ENCODE measurements at places on chromosomes 1 and 21.

GRCh38 chr1:212656730-212657129, 42.9 kb downstream of the BATF3 start:
- DNase-seq: peak; percentile 45

- DNase-seq: no peak
These were observed 136.6 kb downstream of the LYPLAL1 start for GRCh38 chr1:219310181-219310728.

GRCh38 chr1:47844558-47844955, 152.6 kb downstream of the TRABD2B start:
- DNase-seq: no peak

DNA sequence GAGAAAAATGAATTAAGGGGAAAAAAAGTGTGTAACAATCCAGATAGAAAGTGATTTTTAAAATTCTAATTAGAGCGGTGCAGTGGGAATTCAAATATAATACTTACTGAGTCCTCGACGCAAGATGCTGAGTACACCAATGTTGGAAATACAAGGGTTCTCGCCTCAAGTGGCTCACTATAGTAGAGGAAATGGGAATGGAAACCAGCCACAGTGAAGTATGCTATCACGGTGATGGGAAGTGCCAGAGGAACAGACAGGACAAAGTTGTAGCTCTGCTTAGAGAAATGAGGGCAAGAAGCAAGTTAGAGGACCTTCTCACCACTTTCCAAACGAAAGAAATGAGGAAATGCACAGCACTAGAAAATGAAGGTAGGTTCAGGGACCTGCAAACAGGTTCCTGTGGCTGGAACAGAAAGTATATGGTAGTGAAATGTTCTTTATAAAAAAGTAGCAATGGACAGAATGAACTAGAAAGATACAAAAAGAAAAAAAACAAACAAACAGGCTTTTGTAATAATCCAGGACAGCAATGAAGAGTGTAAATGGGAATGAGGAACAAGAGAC, 13.5 kb downstream of the EGLN1 start:
- no peak for DNase-seq

DNA sequence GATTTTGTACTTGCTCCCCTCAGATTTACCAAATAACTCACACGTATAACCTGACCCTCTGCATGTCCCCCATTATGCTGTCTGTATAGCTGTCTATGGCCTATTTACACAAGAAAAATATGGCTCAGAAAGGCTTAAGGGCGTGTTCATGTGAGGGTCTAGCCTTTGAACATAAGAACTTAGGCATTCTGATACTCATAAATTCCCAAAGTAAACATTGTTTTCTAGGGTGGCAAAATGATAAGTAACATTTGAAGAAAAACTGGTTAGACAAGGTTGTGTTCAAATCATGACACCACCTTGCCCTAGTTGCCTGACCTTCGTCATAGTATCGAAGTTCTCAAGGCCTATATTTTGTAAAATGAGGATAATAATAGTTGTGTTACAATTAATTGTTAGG, 394.6 kb downstream of the LRRIQ3 start:
- DNase-seq: no peak

GRCh38 chr21:8993943-8994639, 1527.3 kb upstream of the TPTE start:
- DNase-seq: no peak

- DNase-seq: no peak
These were observed 40.2 kb downstream of the HMCN1 start for GRCh38 chr1:185774394-185774793.

DNA sequence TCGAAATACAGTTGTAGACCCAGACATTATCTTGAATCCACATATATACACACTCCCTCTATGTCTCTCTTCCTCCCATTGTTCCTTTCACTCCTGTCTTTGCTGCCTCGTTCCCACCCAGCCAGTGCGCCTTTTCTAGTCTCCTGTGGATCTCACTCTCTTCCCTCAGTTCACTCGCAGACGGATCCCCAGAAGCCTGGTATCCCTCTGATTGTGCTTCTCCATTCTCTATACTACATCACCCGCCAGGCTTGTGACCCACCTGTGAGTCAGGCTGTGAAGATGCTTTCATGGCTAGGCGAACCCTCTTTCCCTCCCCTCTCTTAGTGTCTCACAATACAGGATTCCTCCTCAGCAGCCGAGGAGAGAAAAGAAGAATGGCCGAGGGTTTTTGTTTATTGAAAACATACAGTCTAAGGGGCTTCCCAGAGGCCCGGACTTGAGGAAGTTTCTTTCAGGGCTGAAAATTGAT, 1.5 kb downstream of the HCN3 start:
- DNase-seq: no peak

DNA sequence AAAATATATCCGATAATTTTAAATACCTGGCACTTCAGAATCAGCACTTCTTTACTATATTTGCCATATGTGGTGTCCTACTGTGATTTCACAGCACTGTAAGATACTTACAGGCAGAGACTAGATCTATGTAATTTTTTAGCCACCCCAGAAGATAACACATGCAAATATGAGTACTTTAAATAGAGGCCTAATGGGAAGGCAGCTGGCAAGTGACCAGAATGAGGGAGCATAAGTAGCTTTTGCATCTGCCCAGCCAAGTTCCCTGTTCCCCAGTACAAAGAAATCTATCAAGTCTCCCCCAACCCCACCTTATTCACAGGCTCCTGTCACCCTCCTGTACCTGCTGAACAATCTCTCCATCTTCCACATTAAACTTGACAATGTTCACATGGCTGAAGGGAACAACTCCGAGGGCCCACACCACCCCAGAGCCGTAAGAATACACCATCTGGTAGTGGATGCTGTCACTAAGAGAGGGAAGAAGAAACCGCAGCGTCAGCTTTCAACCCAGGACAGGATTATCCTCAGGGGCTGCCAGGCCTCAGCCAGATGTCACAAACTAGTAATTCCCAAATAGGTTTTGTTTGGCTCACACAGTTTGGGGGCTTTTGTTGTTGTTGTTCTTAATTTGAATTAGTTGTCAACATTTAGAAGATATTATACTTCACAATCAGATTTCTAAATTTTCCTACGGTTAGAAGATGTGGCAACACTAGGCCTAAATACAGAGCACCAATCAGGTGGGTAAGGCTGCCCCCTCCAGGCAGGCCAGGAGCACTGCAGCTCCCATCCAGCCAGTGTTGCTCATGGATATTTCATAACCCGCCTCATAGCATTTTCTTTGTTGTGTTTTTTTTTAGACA, 10.4 kb downstream of the EMC1 start:
- DNase-seq: peak; percentile 72

DNA sequence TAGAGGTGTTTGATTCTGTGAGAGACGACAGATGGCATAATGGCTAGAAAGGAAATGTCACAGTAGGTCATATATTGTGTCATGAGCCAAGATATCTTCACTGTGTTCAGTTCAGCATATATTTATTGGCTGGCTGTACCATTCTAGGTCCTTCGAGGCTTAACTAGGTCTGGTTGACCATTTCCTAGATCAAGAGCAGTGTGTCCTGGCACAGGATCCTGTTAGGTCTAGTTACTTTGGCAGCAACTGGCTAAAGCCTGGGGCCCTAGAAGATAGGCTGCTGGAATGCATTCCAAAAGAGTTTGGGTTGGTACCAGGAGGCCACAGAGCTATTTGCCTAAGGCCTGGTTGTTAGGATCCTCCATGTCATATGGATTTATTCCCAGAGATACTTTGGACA, 20.9 kb downstream of the ZBTB40 start:
- peak; percentile 47 for DNase-seq

DNA sequence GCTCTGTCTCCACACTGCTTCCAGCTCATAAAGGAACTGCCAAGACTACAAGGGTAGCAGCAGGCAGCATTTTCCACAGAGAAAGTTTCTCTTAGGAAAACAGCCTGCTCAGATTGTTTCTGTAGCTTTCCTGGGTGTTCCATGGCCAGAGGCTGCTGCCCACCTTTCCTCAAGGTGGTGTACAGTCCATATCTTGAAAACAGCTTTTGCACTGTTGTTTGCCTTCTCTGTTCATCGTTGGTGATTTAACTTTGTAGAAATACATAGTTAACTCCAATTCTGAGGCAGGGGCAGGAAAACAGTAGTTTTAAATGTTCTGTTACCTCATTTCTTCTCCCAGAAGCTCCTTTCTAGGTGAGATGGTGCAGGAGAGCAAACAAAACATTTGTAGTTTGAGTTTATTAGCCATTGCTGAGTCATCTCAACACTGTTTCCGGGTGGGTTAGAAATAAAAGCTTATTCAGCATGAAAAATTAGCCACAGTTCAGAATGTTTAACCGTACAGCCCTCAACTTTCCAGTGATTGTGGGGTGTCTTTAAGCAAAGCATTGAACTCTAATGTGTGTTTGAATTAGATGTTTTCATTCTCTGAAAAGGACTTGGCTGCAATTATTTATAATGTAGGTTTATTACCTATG, 41.7 kb downstream of the DIP2A start:
- DNase-seq: peak; percentile 18

DNA sequence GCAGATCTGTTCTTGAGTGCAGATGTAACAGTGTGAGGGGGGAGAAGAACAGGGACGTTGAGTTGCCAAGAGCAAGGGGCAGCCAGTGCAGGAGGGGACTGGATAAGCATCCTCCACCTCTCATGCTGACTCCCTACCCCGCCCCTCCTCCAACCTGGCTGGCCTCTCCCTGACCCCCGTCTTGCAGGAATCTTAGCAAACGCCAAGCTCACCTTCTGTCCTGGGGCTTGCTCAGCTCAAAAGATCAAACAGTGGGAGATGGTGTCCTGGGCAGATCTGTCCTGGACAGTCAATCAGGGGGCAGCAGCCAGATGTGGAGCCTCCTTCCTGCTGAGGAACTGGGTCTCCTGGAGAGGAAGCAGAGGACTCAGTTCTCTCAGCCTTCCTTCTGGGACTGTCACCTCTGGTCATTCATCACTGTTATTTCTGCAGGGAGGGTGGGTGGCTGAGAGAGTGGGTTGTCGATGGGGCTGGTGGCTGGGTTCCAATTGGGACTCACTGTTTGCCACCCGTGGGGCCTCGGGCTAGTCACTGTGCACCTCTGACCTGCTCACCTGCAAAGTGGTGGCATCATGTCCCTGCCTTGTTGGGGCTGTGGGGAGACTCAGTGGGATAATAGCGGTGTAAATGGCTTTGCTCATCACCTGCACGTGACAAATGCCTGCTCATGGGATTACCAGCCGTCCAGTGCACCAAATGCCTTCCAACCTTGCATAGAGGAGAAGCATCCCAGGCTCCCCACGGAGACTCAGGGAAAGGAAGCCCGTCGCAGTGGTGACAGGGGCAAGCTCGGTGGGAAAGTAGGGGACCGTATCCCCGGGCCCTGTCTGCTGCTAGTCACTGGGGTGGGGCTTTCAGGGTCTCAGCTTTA, 154.4 kb downstream of the PTPRU start:
- DNase-seq: no peak

GRCh38 chr1:24931146-24931467, 1.0 kb upstream of the RUNX3 start:
- DNase-seq: no peak

DNA sequence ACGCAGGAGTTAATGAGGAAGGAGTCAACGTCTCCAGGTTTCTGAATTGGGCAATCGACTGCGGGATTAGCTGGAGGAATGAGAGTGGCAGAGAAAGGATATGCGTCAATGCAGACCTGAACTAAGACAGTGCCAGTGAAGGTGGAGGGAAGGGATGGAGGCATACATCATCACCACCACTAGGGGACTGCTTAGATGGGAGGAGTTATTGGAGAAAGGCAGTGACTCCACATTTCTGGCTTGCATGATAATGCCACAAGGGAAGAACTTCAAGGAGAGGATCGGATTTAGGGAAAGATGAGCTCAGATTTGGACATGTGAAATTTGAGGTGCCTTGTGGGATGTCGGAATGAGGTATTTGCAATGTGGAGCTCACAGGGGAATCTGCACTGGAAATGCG, 17.5 kb downstream of the VASH2 start:
- DNase-seq: peak; percentile 48

GRCh38 chr1:154474802-154475201, 27.2 kb upstream of the TDRD10 start:
- peak; percentile 91 for DNase-seq

- no peak for DNase-seq
These were observed 22.3 kb downstream of the MFSD2A start for GRCh38 chr1:39977202-39977601.

DNA sequence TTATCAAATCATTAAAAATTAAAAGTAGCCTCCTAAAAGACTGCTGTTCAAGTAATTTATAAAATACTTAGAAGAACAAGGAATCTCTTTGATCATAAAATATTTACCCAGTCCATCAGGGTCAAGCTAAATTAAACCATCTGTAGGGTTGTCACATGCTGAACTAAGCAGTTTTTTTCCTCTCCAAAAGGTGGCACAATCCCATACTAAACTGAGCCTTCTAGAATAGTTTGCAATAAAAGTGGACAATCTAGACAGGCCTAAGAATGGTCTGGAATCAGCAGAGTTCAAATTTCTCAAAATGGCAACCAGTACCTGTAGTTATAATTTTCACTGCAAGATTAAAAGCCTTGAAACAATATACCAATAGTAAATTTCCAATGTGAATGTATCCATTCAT, 194.8 kb downstream of the EIF4G3 start:
- peak; percentile 16 for DNase-seq

DNA sequence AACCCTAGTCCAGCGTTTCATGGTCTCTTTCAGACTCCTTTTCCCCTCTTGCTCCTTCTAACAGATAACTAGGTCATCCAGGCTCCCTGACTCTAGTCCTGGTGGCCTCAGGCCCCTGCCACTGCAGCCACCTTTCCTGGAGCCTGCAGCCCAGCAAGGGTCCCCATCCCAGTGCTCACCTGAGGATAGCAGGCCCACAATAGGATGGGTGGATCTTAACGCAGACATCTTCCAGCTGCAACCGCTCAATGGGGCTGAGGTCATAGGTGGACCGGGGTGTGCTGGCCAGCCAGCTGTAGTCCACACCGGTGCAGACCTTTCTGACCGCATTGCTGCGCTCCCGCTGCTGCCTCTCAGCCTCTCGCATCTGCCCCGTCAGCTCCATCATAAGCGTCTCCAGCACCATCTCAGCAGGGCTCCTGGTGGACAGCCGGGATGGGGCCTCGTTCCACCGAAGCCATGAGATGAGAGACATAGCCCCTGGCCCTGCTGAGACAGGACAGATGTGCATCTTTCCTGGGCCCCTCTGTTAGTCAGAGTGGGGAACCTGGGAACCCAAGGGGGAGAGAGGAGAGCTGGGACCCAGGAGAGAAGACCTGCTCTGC, 10.9 kb downstream of the RD3 start:
- DNase-seq: no peak

GRCh38 chr1:160997323-160998038, 23.5 kb downstream of the F11R start:
- peak; percentile 56 for DNase-seq

DNA sequence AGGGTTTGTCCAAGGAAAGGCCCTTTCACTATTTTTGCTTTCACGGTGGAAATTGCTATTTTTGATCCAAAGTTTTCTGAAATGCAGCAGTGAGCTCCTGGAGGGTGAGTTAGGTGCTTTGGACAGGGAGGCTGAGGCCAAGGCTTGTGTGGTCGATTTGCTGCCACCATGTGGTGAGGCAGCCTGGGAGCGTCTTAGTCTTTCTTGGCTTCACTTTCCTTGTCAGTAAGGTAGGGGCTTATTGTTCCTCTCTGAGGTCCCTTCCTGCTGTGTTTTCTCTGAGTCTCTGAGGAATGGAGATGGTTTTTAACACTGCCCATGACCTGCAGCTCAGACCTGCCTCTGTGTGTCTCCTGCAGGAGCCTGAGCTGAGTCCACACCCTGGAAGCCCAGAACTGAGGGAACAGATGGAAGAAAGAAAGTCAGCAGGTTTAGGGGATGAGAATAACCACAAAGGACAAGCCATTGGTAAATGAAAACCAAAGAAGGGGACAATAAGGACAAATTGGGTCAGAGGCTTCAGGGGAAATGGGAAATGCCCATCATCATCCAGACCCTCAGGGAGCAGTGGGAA, 20.1 kb upstream of the S100A10 start:
- peak; percentile 38 for DNase-seq

- DNase-seq: no peak
These were observed 67.3 kb downstream of the SLC35F3 start for GRCh38 chr1:233971753-233972152.

All from HFFc6 (cell line).